ENCODE measurements at places on chromosomes 11 and 22.

DNA sequence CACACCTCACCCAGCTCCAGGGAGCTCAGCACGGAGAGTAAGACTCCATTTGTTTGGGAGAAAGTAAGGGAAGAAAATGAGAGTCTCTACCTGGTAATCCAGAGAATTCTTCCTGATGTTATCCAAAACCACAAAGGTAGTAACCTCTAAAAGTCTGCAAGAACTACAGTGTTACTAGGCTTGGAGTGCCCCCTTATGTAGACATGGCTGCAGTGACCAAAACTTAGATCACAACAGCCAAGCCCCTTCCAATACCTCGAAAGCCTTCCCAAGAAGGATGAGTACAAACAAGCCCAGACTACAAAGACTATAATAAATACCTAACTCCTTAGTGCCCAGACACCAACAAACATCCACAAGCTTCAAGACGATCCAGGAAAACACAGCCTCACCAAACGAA is 4.9 kb downstream of the UBE2L6 start:
- DNase-seq = no peak

DNA sequence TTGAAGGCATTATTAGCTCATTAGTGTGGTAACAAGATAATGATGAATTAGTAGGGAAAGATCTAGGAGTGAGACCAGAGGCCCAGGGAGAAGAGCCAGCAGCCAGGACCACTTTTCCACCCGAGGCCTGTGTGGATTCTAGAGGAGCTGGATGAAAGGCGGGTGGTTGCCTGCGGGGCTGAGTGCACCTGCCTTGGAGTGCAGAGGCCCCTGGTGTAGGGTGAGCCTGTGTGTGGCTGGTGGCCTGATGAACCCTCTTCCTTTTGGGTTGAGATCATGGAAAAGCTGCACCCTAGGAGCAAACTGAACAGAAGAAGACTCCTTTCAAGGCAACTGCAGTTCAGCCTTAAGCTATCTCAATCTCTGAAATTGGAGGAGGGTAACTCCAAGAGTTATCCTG is 5.9 kb upstream of the TP53AIP1 start:
- DNase-seq = no peak

- DNase-seq = no peak
Observed at GRCh38 chr11:67438158-67438902, 848 bp upstream of the PTPRCAP start.

- DNase-seq = no peak
Observed at GRCh38 chr22:30857791-30858190, 110.8 kb downstream of the MORC2 start.

DNA sequence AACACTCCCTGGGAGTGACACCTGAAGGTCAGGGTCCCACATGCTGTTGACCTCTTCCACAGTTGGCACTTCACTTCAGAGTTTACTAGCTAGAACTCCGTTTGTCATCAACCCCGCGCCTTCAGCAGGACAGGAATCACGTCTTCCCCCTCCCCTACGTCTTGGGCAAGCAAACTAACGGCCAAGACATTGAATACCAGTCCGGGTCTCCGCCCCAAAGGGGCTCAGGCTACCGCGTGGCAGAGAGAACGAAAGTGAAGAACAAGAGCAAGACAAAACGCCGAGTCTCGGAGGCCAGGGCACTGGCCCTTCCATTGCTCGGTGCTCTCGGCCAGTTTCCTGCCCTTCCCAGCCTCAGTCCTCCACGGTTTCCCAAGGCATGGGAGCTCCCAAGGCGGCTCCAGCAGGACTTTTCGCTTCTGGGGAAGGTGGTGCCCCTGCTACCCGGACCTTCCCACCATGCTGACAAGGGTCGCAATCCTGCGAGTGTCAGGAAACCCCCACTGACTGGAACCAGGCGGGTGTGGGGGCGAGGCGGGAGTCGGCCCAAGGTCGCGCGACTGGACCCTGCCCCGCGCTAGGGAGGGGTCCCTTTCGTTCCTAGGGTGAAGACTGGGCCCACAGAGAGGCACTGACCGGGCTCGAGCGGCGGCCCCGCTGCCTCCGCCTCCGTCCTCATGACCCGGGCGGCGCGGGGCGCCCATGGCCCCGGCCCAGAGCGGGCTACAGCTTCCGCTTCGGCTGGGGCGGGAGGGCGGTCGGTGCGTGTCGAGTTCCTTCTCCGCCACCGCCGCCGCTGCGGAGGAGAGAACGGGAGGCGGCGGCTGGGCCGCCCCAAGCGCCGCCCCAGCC is at the start of gene GUCD1:
GUCD1 (minus strand) TSS at position 826 of the 852 bp plus-strand sequence; CDS start at position 679, 147 bp downstream.
- DNase-seq = no peak

DNA sequence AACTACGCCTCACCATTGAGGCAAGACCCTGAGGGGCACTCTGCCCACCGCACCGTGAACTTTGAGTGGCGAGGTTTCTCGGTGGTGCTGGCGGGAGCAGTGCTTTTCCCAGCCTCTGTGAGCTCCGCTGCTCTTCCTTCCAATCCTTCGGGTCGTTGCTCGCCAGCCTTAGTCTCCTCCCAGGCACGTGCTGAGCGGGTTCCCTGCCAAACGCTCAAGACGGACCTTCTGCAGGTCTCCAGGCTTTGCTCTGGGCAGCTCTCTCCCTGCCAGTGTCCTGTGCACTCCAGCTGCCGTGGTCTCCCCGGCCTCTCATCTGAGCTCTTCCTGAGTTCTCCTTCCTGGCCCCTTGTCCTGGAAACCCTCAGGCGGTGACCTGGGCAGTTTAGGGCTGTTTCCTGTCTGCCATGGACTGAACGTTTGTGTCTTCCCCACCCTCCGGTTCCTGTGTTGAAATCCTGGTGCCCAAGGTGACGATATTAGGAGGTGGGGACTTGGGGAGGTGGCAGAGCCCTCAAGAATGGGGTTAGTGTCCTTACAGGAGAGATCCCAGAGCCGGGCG is 11.2 kb upstream of the MUC6 start:
- DNase-seq = no peak

DNA sequence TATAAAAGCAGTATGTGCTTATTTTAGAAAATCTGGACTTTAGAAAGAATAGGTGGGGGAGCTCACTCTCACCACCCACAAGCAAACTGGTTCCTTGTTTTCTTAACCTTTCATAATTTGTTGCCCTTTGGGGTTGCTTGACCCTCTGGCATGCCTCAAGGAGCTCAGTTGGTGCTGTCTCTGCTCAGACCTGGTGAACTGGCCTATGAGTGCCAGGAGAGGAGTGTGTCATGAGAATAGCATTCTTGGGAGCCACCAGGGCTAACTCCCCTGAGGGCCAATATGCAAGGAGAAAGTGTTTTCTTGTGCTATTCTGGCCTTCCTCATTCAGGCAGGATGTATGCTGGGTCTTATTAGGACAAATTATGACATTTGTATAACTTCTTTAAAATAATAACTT is 21.0 kb upstream of the AMOTL1 start:
- DNase-seq = no peak

DNA sequence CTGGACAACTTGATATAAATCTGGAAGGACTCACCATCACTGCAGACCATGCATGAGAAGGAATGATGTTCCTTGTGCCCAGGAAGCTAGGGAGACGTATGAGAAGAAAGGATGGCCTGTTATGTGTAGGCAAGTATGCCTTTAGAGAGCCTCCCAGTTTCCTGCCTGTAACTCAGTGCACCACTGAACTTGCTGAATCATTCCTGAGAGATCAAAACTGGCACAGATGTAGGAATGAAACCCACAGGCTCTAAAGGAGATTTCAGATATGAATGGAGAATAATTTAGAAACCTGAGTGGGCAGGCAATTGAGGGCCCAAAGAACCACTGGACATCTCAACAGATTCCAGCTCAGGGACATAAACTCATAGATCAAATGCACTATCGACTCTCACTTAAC is 38.4 kb upstream of the PRSS23 start:
- DNase-seq = no peak

DNA sequence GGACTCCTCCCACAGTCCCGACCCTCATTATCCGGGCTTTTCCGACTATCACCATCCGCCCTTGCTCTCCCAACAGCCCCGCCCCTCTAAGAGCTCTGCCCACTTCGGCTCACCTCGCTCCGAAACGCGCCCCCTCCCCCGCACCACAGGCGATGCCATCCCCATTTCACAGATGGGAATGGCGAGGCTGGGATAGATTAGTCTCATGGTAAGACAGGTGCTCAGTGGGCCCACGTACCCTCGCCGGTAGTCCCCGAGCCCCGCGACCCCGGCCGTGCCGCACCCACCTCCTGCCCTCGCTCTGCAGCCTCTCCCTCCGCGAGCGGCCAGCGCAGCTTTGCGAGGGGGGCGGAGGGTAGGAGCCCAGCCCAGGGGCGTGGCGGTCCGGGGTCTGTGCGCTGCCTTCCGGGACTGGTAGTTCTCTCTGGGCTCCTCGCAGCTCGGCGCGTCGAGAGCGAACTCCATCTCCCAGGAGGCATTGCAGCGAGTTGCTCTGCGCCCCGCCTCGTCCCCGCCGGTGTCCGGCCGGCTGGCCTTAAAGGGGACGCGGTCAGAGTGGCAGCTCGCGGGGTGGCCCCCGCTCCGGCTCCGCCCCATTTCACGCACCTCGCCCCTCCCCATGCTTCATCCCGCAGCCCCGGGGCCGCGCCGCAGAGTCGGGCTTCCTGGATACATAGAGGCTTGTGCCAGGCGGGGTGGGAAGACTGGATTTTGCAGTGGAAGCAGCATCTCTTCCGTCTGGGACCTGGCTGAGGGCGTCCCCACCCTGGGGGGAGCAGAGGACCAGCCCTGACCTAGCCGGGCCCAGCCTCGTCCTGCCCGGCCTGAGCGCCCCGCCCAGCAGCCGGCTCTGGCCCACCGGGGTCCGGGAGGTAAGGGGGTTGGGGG is at the start of the genes KCTD21 and USP35:
KCTD21 (minus strand) TSS at position 341 of the 888 bp plus-strand sequence. CDS start 14,072 bp downstream, outside the sequence.
USP35 (plus strand) TSS at position 634 of the 888 bp plus-strand sequence. CDS start 7,327 bp downstream, outside the sequence.
- peak; percentile 66 for DNase-seq

GRCh38 chr11:14158393-14158792 is 195.9 kb downstream of the SPON1 start:
- DNase-seq = no peak

DNA sequence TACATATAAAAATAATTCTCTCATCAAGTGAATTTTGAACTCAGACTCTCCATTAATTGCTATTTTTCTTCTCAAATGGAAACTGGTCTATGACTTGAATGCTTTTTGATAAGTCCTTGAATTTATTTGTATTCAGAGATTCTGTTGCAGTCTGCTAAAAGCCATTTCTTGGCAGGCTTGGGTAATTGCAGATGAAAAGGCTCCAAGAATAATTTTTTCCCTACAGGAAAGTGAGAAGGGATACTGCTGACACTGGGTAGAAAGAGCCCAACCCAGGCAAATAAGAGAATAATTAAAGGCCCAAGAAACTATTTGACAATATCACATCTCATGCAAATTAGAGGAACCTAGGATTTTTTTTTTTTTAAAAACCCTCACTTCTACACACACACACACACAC is 246.5 kb upstream of the DDI1 start:
- DNase-seq = no peak

- no peak for DNase-seq
Observed at GRCh38 chr22:42080287-42080686, 787 bp downstream of the SMDT1 start.

DNA sequence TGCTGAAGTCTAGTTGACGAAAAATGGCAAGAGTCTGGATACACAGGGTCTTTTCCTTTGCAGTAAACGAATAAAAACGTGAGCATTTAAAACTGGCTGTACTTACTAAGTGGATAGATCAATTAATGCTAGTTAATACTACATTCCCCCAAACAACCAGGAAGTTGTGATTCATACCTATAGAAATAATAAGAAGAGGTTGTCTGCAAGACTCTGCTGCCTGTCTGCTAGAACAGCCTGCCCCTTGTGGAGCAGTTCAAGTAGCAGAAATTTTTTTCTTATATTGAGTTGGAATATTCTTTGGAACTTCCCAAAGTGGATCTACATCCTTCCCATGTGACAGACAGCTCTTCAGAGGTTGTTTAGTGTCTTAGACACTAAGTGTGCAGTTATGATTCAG is 86.8 kb downstream of the TEAD1 start:
- DNase-seq = no peak

- DNase-seq = no peak
Observed at GRCh38 chr11:72813740-72814285, 398 bp upstream of the ATG16L2 start.

DNA sequence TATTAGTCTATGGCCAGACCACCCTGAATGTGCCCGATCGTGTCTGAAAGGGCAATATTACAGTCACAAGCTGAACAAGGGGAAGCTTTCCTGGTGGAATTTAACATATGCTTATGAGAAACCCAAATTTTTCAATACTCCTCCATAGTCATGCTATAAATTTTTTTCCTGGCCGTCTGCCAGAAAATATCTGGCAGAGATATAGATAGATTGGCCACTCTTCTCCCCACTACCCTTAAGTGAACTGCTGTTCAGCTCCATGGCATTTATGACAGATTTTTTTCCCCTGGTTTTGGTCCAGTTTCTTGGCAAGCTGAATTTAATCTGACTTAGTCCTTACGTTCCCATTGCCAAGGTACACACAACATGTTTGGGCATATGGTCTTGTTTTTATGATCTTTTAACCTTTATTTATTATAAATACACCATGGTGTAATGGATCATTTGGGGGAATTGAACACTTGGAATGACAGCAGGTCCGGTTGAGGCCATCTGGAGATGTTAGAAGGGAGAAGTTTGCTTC is 328.5 kb downstream of the CNTN5 start:
- DNase-seq = no peak

DNA sequence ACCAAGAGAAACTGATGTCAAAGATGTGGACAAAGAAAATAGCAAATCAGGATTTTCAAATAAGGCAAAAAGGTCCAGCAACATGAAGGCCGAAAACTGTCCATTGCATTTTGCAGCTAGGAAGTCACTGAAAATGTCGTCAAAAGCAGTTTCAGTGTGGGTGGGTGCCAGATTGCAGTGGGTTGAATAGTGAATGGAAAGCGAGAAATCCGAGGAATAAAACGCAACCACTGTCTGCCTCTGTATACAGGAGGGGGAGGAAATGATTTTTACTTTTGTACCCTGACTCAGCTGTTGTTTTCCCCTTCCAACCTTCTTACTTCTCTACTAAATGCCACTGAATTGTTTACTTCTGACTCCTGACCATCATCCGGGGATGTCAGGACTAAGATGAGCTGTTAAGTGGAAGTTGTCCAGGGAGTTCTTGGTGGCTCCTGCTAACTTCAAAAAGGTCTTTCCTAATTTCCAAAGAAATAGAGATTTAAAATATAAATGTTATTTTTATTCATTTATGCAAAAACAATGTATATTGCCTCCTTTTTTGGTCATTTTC is 64.9 kb upstream of the BIRC3 start:
- DNase-seq = no peak

- DNase-seq = no peak
Observed at GRCh38 chr11:116396331-116396730, 376.5 kb downstream of the BUD13 start.

GRCh38 chr11:46281371-46281831 is 3.9 kb downstream of the CREB3L1 start:
- DNase-seq = no peak
